Aorta (tissue), 5 donors: ENCODE measurements at places on chromosomes 6 and 20. TPM values are rescaled to one million over a fixed set of nuclear protein-coding genes. Genes with fewer than 3 reads are reported as not detected.
A peak's percentile ranks its signal among the peaks of the same experiment; 100 is the strongest.

SMIM26 gene
- total RNA-seq: 51.5 TPM

MRPL18 gene
- 38.8 TPM for total RNA-seq

- H3K27ac ChIP-seq: no peak overlapping the region
- no peaks in the 10 kb centered on the region for H3K27me3 ChIP-seq
- DNase-seq: no peak
These were observed 70.7 kb upstream of the SCP2D1 start for GRCh38 chr20:18742841-18743240.

DNA sequence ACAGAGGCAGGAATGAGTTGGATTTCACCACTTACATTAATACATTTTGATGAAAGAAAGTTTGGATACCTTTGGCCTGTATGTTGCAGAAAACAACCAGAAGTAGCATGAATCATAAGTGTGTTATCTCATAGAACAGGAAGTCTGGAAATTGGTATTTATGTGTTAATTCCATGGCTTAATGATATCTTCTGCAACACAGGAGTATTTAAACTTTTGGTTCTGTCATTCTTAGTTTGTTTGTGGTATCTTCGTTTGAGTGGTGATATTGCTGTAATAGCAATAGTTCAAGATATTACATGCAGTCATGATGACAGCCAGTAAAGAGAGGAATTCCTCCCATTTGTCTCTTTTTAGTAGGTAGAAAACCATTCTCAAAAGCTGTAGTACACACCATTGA is 177.3 kb downstream of the CDKAL1 start:
- DNase-seq: no peak
- no peaks in the 10 kb centered on the region for H3K27me3 ChIP-seq
- no peak overlapping the region for H3K27ac ChIP-seq
- no peaks in the 10 kb centered on the region for H3K36me3 ChIP-seq
- H3K4me1 ChIP-seq: no peaks in the 10 kb centered on the region
- no peak overlapping the region for H3K4me3 ChIP-seq

DNA sequence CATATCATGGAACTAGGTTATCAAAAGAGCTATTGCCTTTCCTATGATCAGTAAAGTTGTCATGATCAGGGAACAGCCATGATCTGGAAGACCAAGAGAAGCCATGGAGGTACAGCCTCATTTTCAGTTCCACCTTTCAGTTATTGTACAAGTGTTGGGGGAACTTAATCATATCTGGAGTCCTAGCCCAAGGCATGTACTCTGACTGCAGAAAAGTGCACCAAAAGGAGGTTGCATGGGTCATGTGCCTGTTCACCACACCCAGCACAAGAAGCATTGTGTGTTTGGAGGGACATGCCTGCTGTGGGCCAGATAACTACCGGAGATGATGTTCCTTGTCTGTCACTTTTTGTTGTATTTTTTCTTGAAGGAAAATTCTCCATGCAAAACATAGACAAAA is 185.8 kb upstream of the MAN1A1 start:
- H3K36me3 ChIP-seq: no peaks in the 10 kb centered on the region
- H3K4me1 ChIP-seq: peaks cover 2% of the 10 kb centered on the region
- H3K27me3 ChIP-seq: no peaks in the 10 kb centered on the region

DNA sequence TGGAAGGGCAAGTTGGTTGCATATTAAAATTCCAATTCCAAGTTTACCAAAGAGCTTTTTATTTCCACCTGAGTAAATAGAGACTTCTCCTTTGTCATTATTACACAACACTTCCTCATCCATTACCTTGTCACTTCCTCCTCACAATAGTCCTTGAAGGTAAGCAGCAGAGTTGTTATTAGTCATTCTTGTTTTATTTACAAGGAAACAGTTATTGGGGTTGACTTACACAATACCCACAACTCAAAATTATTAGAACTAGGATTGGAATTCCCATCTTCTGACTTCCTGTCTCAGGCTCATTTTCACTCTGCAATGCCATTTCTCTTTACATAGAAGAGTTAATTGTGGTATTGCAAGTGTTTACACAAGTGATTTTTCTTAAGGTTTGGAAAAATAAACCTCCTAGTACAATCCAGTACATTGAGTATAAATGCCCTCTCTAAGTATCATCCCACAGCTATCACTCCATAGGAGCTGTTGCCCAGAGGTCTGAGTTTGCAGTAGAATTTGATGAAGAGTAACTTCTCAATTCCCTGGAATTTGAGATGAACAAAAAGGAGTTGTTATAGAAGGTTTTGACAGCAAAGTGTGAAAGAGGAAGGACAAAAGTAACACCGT is 28.9 kb upstream of the MTRF1L start:
- H3K27ac ChIP-seq: no peak overlapping the region
- H3K36me3 ChIP-seq: no peaks in the 10 kb centered on the region
- H3K27me3 ChIP-seq: no peaks in the 10 kb centered on the region
- H3K4me3 ChIP-seq: no peak overlapping the region
- DNase-seq: no peak
- no peaks in the 10 kb centered on the region for H3K4me1 ChIP-seq

DNA sequence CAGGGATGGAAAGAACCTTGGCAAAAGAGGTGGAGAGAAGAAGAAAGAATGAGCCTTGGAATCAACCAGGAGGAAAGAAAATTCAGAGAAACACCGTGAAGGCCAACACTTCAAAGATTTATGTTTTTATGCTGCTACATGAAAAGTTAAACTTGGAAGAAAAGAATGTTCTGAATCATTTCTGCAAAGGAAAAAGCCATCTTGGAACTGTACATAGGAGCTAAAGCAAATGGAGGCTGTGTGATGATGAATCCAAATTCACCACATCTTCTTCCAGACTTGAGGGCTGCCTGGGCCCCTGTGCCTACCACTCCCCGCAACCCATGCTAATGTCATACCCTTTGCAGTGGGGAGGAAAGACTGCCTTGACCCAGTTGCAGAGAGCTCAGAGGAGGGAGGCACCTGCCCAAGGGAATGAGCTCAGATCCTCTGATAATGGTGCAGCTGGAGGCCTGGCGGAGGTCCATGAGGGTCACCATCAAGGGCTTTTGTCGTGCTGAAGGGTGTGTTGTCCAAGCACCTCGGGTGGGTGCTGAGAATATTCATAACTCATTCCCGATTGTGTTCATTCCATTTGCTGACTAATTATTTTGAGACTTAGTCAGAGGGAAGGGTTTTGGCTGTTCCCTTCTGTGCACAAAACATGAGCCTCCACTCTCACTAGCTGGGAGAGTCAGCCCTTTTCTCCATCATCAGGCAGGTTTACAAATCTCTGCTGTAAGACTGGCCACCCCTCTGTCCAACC is 245.8 kb upstream of the JAG1 start:
- no peak overlapping the region for H3K4me3 ChIP-seq
- peak overlapping the region; percentile 52 for H3K27ac ChIP-seq
- H3K36me3 ChIP-seq: no peaks in the 10 kb centered on the region
- no peaks in the 10 kb centered on the region for H3K4me1 ChIP-seq
- no peaks in the 10 kb centered on the region for H3K27me3 ChIP-seq

GRCh38 chr20:57414867-57415592 is 23.8 kb downstream of the RBM38 start:
- H3K27ac ChIP-seq: no peak overlapping the region
- H3K36me3 ChIP-seq: no peaks in the 10 kb centered on the region
- no peak overlapping the region for H3K4me3 ChIP-seq
- H3K27me3 ChIP-seq: no peaks in the 10 kb centered on the region

TMEM217 gene
- total RNA-seq: 2.7 TPM

HAO1 gene
- not detected for total RNA-seq

CD93 gene
- total RNA-seq: 160 TPM

- H3K27ac ChIP-seq: no peak overlapping the region
- H3K4me1 ChIP-seq: peaks cover 4% of the 10 kb centered on the region
- peaks cover 2% of the 10 kb centered on the region for H3K36me3 ChIP-seq
- H3K4me3 ChIP-seq: no peak overlapping the region
- DNase-seq: peak; percentile 73
These were observed 22.0 kb downstream of the C6orf89 start for GRCh38 chr6:36907781-36908180.

PLA2G7 gene
- total RNA-seq: 1.8 TPM
